Activated CD4-positive, alpha-beta T cell treated with anti-CD3 and anti-CD28 coated beads, Interleukin-2, amount 50 U/mL, for 1 hour (primary cell): ENCODE measurements at places on chromosomes 11 and 22.

DNA sequence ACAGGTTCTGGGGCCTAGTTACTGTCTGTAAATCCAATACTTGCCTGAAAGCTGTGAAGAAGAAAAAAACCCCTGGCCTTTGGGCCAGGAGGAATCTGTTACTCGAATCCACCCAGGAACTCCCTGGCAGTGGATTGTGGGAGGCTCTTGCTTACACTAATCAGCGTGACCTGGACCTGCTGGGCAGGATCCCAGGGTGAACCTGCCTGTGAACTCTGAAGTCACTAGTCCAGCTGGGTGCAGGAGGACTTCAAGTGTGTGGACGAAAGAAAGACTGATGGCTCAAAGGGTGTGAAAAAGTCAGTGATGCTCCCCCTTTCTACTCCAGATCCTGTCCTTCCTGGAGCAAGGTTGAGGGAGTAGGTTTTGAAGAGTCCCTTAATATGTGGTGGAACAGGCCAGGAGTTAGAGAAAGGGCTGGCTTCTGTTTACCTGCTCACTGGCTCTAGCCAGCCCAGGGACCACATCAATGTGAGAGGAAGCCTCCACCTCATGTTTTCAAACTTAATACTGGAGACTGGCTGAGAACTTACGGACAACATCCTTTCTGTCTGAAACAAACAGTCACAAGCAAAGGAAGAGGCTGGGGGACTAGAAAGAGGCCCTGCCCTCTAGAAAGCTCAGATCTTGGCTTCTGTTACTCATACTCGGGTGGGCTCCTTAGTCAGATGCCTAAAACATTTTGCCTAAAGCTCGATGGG lies 13.5 kb downstream of the PIK3IP1 start:
- DNase-seq, result peak; percentile 50

- DNase-seq, result no peak
Measured at GRCh38 chr11:104956528-104956927, 11.8 kb downstream of the CASP4 start.

- no peak for DNase-seq
Measured at GRCh38 chr22:39989633-39990032, 5.1 kb upstream of the FAM83F start.

GRCh38 chr11:16155448-16155847 lies 200.9 kb downstream of the SOX6 start:
- no peak for DNase-seq

DNA sequence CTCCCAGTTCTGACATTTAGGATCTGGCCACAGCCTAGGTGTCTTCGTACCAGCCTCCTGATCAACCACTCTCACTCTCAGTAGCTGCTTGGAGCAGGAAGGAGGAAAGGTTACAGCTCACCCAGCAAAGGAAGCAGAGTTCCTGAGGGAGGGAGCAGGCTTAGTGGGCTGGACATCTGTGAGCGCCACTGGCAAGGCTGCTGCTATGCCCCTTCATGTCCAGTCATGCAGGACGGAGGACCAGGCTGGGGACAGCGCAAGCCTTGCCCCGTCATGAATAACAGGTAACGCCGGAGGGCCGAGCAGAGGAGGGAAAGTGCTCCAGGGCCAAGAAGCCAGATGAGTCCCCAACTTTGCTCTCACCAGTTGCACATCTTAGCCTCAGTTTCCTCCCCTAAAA lies 25.8 kb downstream of the TPST2 start:
- DNase-seq, result no peak

DNA sequence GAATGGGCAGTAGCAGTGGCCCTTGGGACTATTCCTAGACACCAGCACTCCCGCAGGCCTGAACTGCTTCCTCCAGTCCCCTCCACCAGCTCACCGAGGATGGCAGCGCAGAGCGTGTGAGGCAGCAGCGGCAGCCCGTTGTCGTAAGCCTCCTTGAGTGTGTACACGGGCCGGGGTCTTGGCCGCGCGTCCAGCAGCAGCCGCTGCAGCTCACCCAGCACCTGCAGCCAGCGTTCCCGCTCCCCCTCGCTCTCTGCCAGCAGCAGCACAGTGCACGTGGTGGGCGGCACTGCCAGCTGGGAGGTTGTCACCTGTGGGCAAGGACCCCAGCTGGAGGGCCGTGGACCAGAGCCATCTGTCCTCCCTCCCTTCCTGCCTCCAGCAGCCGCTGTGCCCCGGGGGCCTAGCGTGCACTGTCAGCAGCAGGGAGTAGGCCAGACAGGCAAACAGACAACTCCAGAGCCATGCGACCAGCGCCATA lies 13.0 kb downstream of the CDC42BPG start:
- no peak for DNase-seq

DNA sequence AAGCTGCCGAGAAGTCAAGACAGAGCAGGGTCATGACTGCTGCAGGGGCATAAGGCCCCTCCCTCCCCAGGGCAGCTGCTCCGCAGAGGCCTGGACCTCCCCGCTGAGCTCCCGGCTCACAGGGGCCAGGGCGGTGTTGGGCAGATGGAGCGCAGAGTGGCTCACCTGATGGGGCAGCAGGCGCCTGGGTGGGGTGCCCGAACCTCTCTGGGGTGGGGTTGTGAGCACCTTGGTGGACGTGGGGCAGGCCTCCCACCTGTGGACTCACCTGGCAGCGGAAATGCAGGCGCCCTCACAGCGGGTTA lies 22.9 kb downstream of the MUC6 start:
- no peak for DNase-seq

GRCh38 chr11:101321222-101321621 lies 191.6 kb upstream of the PGR start:
- DNase-seq, result no peak

GRCh38 chr22:40694411-40694810 lies 15.1 kb downstream of the MCHR1 start:
- DNase-seq, result no peak

- DNase-seq, result peak; percentile 6
Measured at GRCh38 chr11:105100206-105100605, 39.4 kb downstream of the CARD18 start.

DNA sequence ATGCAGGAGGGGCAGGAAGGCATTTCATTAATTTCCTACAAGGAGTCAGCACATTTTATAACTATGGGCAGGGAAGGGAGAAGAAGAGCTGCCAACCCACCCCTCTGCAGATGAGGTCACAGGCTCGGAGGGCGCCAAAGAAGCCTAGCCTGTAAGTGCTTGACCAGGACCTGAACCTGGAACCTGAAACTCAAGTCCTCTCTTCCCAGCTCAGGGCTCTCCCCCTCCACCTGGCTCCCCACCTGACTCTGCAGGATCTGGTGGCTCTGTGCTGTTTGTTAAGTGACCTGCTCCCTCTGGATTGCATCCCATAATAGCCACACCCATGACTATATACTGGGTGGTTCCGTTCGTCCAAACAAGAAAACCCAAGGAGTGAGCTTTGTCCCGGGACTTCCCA lies 27.3 kb downstream of the SCGB1A1 start:
- DNase-seq, result no peak

GRCh38 chr22:27637604-27638003 lies 164.0 kb downstream of the MN1 start:
- DNase-seq, result no peak

- no peak for DNase-seq
Measured at GRCh38 chr22:36422287-36423014, 34.7 kb upstream of the MYH9 start.

- no peak for DNase-seq
Measured at GRCh38 chr22:22462813-22463567, 45.6 kb downstream of the ZNF280B start.

GRCh38 chr11:83611031-83611430 lies 324.9 kb upstream of the CCDC90B start:
- no peak for DNase-seq

DNA sequence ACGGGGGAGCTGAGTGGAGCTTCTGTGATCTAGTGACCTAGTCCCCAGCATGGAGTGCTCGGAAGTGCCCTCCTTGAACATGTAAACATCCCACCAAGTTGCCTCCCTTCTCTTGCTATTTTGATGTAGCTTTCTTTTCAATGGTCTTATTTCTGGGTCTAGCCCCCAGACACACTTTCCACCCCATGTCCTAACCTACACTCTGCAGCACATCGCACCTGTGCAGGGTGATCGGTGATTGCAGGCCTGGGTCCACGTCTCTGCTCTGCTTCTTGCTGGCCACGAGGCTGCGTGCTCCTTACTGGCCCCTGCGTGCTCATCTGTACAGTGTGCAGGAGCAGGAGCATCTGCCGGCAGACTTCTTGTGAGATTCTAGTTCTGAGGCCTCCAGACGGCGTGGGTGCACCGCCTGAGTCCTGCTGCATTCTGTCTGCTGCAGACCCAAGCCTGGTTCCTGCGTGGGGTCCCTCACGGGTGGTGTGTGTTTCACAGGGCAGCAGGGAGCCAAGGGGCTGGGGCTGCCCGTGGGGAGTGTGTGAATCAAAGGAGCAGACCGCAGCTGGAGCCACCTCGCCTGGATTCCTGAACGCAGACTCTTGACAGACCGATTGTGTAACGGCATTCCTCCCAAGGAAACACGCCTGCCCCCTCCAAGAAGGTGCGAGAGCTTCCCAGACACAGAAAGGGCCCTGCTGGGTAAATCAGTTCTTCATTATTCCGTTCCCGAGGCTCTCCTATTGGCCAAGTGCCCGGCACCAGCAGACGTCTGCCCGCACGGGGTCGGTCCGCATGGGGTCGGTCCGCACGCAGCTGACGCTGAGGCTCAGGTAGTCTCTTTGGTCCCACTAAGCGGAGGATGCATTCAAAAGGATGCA lies 44.4 kb upstream of the MYEOV start:
- no peak for DNase-seq

- no peak for DNase-seq
Measured at GRCh38 chr11:101848262-101848661, 66.5 kb upstream of the CEP126 start.

DNA sequence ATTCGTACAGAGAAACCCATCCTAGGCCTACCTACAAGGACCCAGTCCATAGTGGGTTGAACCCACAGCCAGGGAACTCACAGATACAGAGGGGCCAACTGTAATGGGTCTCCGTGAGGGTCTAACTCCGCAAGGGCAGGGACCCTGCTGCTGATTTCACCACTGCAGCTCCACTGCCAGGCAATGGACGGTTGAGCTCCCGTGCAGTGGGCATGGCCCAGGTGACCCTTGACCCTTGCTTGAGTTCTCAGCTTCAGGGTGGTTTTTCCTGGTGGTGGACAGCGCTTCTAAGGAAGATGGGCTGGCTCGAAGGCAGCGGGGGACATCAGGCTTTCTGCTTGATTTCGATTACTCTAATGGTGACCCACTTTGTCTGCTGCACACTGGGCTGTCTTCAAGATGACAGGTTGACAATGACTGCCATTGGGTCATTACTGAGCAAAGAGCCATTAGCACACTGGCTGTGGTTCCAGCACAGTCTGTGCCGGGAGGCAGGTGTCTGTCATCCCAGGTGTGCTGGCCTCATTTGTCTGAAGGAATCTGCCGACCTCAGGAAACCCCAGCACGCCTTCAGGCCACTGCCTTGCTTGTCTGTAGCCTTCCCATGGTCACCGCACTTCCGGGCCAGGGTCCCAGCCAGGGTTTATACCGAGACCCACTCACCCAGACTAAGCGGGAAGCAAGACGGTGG lies 3.7 kb upstream of the GAL start:
- no peak for DNase-seq

DNA sequence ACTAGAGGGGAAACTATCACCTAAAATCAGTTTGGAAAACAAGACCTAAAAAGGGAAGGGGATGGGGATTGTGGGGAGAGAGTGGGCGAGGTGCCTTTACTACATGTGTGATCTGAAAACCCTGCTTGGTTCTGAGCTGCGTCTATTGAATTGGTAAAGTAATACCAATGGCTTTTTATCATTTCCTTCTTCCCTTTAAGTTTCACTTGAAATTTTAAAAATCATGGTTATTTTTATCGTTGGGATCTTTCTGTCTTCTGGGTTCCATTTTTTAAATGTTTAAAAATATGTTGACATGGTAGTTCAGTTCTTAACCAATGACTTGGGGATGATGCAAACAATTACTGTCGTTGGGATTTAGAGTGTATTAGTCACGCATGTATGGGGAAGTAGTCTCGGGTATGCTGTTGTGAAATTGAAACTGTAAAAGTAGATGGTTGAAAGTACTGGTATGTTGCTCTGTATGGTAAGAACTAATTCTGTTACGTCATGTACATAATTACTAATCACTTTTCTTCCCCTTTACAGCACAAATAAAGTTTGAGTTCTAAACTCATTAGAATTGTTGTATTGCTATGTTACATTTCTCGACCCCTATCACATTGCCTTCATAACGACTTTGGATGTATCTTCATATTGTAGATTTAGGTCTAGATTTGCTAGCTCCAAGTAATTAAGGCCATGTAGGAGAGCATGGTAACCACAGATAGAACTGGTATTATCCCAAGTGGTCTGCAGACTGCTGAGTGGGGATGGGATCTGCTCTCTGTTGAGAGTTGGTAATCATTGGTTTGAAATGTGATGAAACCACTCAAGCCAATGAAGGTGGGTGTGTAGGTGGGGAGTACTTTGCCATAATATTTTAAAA lies 3.6 kb downstream of the NEAT1 start:
- no peak for DNase-seq

- peak; percentile 94 for DNase-seq
Measured at GRCh38 chr11:118928101-118928869, 2.6 kb upstream of the BCL9L start.

GRCh38 chr11:44944853-44945235 lies 5.8 kb downstream of the TP53I11 start:
- no peak for DNase-seq

DNA sequence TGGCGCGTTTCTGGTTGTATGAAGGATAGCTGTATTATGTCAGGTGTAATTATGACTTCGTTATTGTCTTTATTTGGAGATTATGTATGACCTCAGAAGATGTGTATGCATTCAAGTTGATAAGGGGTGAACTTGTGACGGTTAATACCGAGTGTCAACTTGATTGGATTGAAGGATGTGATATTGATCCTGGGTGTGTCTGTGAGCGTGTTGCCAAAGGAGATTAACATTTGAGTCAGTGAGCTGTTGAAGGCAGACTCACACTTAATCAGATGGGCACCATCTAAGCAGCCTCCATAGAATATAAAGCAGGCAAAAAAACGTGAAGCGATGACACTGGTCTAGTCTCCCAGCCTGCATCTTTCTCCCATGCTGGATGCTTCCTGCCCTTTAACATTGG lies 15.3 kb upstream of the CD82 start:
- no peak for DNase-seq

DNA sequence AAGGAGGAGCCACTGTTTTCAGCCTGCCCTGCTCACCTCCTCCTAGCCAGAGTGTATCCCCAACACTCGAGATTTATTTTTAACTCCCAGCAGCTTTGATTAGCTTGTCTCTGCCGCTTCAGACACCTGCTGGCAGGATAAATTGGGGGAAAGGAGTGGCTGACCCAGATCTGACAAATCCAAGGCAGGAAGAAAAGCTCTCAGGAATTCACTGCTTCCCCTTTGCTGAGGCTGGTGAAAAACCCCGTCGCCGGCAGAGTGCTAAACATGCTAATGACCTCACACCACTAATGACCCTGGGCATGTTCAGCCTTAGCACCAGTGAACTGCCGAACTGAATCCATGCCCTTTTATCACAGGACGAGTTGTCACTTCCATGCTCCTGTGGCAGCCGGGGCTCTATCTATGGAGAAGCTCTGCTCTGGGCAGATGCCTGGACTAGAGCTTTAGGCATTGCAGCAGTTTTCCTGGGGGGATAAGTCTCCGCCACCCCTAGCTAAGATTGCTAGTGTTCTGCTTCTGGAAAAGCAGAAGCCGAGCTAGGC lies 52.2 kb downstream of the FEZ1 start:
- no peak for DNase-seq

GRCh38 chr22:39183991-39184585 lies 31.6 kb upstream of the CBX7 start:
- DNase-seq, result no peak
